Sigmoid colon (tissue), 7 donors: ENCODE measurements at places on chromosomes 5 and 9. TPM values are rescaled to one million over a fixed set of nuclear protein-coding genes. Genes with fewer than 3 reads are reported as not detected.

GRCh38 chr9:34001951-34002350 is 46.7 kb downstream of the UBAP2 start:
- peaks cover 8% of the 10 kb centered on the region for H3K36me3 ChIP-seq
- no peak overlapping the region for H3K27ac ChIP-seq
- H3K4me1 ChIP-seq: no peaks in the 10 kb centered on the region
- H3K27me3 ChIP-seq: no peaks in the 10 kb centered on the region
- no peak overlapping the region for H3K4me3 ChIP-seq
- DNase-seq: no peak

- DNase-seq: no peak
- H3K36me3 ChIP-seq: no peaks in the 10 kb centered on the region
- H3K27me3 ChIP-seq: no peaks in the 10 kb centered on the region
- no peak overlapping the region for H3K27ac ChIP-seq
- H3K4me1 ChIP-seq: no peaks in the 10 kb centered on the region
- H3K4me3 ChIP-seq: no peak overlapping the region
These were observed 29.9 kb upstream of the NDFIP1 start for GRCh38 chr5:142078706-142079105.

- H3K36me3 ChIP-seq: no peaks in the 10 kb centered on the region
- H3K4me1 ChIP-seq: no peaks in the 10 kb centered on the region
- no peaks in the 10 kb centered on the region for H3K27me3 ChIP-seq
These were observed 61.0 kb upstream of the BASP1 start for GRCh38 chr5:17156463-17156862.

DNA sequence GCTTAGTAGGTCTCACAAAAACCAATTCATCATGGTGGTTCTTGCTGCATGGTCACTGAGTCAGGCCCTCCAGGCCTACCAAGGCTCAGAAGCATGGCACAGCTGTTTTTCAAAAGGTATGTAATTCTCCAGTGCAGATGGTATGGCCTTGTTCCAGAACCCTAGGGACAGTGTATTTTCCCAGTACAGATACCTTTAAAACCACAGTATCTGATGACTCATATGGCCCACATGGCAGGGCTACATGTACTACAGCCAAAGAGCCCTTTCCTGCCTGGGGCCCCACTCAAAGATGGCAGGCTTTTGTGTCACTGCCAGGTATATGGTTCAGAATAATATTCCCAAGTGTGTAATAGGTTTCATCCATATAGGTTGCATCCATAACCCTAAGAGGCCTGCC is 16.5 kb downstream of the CSF2 start:
- no peaks in the 10 kb centered on the region for H3K4me1 ChIP-seq
- no peak overlapping the region for H3K4me3 ChIP-seq
- DNase-seq: no peak
- no peaks in the 10 kb centered on the region for H3K27me3 ChIP-seq
- no peaks in the 10 kb centered on the region for H3K36me3 ChIP-seq
- H3K27ac ChIP-seq: no peak overlapping the region

- peak overlapping the region; percentile 75 for H3K27ac ChIP-seq
- peaks cover 60% of the 10 kb centered on the region for H3K4me1 ChIP-seq
- H3K36me3 ChIP-seq: no peaks in the 10 kb centered on the region
- H3K4me3 ChIP-seq: no peak overlapping the region
These were observed 31.4 kb upstream of the MYOT start for GRCh38 chr5:137836298-137836697.

GRCh38 chr9:81871695-81872094 is 56.5 kb upstream of the SPATA31D4 start:
- H3K4me1 ChIP-seq: no peaks in the 10 kb centered on the region
- no peak for DNase-seq
- no peak overlapping the region for H3K4me3 ChIP-seq
- H3K36me3 ChIP-seq: no peaks in the 10 kb centered on the region
- no peaks in the 10 kb centered on the region for H3K27me3 ChIP-seq
- H3K27ac ChIP-seq: no peak overlapping the region

DNA sequence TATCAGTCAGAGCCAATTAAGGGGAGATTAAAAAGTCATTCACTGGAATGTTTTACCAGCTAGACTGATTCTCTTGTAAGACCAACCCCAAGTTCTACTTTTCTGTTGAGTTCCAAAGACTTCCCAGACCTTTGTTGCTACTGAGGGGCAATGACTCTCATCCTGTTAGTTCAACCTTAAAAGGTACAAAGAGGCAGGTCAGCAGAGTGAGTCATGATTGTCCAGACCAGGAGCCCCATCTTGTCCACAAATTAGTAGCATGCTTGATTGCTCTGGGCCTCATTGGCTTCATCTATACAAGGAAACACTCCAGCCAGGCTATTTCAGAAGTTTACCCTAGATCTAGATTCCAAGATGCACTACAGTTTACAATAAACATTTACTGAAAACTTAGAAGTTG is 79.9 kb upstream of the IL7R start:
- no peaks in the 10 kb centered on the region for H3K36me3 ChIP-seq
- H3K27ac ChIP-seq: no peak overlapping the region
- H3K4me1 ChIP-seq: no peaks in the 10 kb centered on the region
- no peak overlapping the region for H3K4me3 ChIP-seq
- H3K27me3 ChIP-seq: no peaks in the 10 kb centered on the region
- DNase-seq: no peak

GRCh38 chr5:112546946-112547592 is 128.0 kb upstream of the EPB41L4A start:
- no peak for DNase-seq
- peaks cover 16% of the 10 kb centered on the region for H3K4me1 ChIP-seq
- no peak overlapping the region for H3K27ac ChIP-seq
- H3K27me3 ChIP-seq: no peaks in the 10 kb centered on the region

DNA sequence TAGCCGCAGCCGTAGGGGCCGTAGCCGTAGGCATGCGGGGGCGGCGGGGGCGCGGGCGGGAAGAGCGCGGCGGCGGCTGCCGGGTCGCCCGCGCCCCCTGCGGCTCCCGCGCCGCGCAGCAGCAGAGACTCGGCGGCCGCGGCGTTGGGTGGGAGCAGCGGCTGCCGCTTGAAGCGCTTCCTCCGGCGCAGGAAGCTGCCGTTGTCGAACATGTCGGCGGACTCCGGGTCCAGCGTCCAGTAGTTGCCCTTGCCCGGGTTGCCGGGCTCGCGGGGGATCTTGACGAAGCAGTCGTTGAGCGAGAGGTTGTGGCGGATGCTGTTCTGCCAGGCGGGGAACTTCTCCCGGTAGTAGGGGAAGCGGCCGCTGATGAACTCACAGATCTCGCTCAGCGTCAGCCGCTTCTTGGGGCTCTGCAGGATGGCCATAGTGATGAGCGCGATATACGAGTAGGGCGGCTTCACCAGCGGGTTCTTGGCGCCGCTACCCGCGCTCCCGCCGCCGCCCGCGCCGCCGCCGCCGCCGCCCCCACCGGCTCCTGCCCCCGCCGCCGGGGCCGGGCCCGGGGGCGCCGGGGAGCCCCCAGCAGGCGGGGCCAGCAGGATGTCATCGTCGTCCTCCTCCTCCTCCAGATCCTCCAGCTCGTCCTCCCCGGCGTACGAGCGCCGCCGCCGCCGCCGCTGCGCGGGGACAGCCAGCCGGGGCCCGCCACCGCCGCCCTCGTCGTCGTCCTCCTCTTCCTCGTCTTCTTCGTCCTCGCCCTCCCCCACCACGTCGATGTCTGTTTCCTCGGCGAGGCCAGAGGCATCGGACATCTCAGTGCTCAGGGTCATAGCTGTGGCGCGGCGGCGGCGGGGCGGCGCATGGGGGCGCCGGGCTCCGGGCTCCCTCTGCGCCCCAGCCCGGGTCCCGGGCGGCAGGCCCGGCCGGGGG is 781 bp downstream of the FOXD1 start:
- H3K27ac ChIP-seq: no peak overlapping the region
- H3K4me1 ChIP-seq: peaks cover 35% of the 10 kb centered on the region
- H3K27me3 ChIP-seq: peaks cover 89% of the 10 kb centered on the region
- DNase-seq: no peak
- H3K4me3 ChIP-seq: peak overlapping the region; percentile 21
- no peaks in the 10 kb centered on the region for H3K36me3 ChIP-seq

The GARNL3 gene
- 0.92 TPM for polyA plus RNA-seq

The TMEM215 gene
- not detected for polyA plus RNA-seq

The MEIKIN gene
- polyA plus RNA-seq: not detected
